ENCODE measurements at places on chromosomes 16 and 17.
A peak's percentile ranks its signal among the peaks of the same experiment; 100 is the strongest.

DNA sequence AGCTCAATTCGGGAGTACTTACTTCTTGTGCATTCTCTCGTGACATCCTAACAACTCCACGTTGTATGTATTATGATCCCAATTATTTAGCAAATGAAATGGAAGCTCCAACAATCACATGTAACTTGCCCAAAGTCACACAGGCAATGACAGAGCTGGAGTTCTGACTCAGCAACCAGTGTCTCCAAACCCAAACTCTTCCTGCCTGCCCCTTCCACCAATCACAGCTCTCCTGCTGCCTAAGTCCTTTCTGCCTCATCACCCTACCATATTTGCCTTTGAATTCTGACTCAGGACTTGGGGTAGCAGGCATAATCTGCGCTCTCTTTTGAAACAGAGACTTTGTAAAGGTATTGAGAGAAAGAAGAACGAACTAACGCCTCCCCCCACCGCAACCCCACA, 245.2 kb upstream of the MAF start:
- no peak for DNase-seq

- DNase-seq, result no peak
These were observed 49.2 kb upstream of the WSCD1 start for GRCh38 chr17:6021011-6021400.

DNA sequence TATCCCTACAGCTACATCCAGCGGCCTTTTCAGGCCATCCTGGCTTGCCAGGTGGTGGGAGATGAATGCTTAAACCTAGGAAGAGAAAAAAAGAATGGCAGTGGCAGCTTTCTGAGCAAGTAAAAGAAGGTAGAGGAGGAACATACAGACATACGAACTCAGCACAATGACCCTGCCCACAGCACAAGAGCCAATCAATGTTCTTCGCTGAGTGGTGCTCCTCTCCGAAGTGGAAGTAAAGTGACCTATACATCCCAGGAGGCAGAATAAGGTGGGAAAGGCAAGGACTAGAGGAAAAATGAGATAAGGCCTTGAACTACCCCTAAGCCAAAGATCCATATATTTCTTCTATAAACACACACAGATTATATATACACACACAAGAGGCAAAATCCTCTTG, 28.7 kb downstream of the USP31 start:
- DNase-seq, result no peak

DNA sequence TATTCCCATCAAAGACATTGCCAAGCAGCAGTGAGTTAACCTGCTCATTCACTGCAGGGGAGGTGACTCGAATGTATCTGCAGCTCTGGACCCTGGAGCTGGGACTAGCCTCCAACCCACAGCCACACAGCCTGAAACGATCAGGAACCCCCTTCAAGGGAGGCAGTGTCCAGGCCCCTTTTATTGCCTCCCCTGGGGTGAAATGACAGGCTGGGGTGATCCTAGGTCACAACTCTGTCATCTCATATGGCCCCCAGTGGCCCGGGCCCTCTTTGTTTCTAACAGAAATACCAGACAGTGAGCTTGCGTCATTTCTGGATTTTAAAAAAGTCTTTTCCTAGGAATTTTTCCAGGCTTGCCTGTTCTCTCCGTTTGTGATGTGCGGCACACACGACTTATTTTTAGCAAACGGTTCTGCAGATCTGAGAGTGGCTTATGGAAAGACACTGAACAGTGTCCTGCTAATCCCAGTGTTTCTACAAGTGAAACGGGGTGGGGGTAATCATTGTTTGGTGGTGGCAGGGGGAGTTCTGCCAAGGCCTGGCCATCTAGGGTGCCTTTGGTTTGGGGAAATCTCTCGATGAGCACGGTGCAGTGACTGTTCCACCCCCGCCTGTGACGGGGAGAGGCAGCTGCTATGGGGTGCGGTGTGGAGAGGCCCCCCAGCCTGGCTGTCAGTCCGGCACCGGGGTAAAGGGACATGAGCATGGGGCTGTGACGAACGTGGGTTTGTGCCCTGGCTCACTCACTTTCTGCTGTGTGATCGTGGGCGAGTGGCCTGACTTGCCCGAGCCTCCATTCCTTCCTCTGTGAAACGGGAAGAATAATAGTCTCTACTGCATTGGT, 27.2 kb downstream of the NAGPA start:
- no peak for DNase-seq

DNA sequence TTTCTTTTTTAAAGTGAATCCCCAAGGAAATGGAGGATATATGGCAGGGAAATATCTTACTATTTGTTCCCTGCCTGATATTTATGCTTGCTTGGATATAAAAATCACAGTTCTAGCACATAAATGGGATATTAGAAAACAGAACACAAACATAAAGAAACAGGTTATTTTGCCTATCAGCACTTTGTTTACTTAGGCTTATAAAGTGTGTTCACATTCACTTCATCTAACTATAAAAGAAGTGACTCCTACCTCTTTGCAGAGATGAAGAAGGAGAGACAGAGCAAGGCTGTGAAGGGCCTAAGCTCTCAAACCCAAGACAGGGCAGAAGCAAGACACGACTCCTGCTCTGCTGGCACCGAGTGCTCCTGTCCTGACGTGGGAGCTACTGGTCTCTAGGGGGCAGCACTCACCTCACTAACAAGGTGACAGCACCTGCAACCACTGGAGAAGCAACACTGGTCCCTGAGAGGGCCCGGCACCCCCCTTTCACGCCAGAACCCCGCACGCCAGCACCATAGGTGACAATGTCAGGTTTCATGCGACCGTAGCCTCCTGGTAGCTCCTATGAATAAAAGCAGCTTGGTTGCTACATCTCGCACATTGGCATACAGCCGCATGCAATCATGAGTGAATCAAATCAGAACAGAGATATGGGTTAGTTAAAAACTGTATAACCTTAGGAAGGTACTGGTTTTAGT, 32.0 kb downstream of the MBTPS1 start:
- peak; percentile 19 for DNase-seq

- no peak for DNase-seq
These were observed 3.9 kb downstream of the ABCC3 start for GRCh38 chr17:50638606-50638965.

DNA sequence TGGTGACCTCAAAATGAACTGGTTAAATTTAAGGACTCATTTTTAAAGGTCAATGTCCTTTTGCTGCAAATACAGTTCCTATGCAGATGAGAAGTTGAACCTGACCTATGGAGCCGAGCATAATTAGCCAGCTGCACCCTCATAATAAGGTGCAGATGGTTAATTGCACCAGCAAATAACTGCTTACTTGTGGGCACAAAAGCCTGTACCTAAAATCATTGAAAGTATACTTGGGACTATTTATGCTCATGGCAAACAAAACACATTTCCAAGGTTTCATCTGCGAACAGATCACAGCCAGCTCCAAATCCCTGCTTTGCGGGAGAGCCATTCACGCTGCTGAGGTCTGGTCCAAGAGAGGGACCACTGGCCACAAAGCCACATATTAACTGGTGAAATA, 13.0 kb downstream of the HYDIN start:
- no peak for DNase-seq

DNA sequence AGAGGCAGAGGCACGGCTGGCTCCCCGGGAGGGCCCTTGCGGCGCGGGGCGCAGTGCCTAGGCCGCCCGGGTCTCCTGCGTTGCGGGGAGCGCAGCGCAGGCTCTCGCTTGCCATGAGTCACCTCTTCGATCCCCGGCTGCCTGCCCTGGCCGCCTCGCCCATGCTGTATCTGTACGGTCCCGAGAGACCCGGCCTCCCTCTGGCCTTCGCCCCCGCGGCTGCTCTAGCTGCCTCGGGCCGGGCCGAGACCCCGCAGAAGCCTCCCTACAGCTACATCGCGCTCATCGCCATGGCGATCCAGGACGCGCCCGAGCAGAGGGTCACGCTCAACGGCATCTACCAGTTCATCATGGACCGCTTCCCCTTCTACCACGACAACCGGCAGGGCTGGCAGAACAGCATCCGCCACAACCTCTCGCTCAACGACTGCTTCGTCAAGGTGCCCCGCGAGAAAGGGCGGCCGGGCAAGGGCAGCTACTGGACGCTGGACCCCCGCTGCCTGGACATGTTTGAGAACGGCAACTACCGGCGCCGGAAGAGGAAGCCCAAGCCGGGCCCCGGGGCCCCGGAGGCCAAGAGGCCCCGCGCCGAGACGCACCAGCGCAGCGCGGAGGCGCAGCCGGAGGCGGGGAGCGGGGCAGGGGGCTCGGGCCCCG, 390 bp downstream of the FOXL1 start:
- no peak for DNase-seq
